Stimulated activated naive CD4-positive, alpha-beta T cell treated with Interleukin-2 at 50 U/mL for 16 hours (primary cell): ENCODE measurements at places on chromosomes 13 and 19.

DNA sequence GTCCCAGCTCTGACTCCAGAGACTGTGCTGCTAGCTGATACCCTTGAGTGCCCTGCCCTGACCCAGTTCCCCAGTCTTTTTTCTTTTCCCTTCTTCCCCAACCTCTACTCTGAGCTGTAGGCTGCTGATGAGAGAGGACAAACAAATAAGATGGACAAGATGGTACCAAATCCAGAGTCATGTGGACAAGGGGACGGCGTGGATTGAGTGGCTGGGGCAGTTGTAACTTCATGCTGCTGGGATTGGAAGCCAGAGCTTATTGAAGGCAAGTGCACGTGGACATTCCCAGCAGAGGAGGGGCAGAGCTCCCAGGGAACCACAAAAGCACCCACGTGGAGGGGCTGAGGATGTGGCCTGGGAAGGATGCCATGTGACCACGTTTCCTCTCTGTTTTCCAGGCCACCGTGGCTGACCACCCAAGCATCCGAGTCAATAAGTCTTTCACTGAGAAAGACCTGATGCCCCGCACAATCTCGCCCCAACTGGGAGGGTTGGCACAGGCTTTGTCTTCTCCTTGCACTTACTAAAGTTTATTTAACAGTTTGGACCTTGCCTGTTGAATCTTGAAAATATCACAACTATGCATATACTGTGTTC is 323.3 kb upstream of the ZNF507 start:
- no peak for DNase-seq

- no peak for DNase-seq
These were observed 81.7 kb upstream of the KLHL1 start for GRCh38 chr13:70189981-70190380.

GRCh38 chr19:16361926-16362325 is 37.3 kb downstream of the KLF2 start:
- DNase-seq = no peak

DNA sequence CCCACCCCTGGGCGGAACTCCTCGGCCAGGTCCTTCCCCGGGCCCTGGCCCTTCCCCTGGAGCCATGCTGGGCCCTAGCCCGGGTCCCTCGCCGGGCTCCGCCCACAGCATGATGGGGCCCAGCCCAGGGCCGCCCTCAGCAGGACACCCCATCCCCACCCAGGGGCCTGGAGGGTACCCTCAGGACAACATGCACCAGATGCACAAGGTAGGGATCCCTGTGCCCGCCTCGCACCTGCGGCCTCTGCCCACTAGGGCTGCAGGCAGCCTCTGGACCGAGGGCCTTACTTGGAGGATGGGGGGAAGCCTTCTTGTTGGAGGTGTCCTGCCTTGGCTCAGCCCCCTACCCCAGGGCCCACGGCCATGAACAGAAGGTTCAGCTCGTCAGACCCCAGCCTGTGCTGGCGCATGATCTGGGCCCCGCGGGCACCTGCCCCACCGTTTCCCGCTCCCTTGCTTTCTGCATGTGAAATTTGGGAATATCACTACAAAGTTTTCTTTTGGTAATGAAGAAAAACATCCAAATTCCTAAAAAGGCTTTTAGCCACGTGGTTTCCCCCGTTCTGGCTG is 23.4 kb downstream of the SMARCA4 start:
- no peak for DNase-seq

GRCh38 chr19:8705742-8706141 is 7.1 kb upstream of the ACTL9 start:
- no peak for DNase-seq

DNA sequence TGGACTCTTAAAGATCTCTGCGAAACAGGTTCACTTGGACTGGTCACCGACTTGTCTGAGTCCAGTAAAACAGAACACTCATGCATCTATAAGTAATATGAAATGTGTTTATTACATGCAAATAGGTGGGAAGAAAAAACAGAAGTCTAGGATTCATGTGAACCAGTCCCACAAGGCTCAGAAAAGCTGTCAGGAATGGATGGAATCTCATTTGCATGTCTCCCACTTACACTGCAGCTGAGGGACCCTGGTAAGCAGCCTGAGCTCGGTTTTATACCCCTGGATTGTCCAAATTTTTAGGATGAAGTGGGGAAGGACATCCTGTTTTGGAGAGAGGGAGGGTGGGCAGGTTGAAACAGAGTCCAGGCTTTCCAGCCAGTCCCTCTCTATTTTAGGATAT is 1545.1 kb upstream of the PCDH20 start:
- DNase-seq = no peak

DNA sequence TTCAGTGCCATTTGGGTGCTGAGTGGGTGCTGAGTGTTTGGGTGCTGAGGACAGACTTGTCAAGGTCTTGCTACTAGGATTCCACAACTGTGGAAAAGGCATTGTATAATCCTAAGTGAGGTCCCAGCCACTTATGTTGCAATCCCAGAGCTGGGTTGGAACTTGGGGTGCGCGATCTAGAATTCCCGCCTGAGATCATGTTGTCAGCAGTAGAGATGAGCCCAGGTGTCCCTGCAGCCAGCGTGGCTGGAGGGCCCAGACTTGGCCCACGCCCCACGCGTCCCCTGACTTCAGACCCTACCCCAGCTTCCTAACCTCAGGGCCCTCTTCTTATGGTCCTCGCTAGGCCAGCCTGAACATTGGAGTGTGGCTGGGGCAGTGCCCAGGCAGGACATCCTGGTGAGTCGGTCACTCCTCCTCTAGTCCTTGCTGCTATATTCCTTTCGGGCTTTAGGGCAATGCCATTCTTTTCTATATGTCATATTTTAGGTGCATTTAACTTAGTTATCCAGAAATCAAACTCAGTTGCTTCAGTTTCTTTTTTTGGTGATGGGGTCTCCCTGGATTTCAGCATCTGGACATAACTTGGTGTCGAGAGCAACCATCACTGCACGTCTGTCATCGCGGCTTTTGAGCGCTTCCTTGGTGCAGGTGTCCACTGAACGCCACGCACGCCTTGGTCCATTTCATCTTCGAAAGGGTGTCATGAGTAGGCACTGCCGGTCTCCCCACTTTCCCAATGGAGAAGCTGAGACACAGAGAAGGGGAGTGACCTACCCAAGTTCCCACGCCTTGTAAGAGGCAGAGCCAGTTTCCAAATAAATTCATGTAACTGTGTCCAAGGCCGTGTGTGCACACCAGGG is 46.4 kb upstream of the F7 start:
- DNase-seq = no peak
